Amniotic stem cell (primary cell): ENCODE measurements at places on chromosomes 12 and 14.

- no peak for DNase-seq
These were observed 8.0 kb upstream of the EIF5 start for GRCh38 chr14:103326078-103326477.

DNA sequence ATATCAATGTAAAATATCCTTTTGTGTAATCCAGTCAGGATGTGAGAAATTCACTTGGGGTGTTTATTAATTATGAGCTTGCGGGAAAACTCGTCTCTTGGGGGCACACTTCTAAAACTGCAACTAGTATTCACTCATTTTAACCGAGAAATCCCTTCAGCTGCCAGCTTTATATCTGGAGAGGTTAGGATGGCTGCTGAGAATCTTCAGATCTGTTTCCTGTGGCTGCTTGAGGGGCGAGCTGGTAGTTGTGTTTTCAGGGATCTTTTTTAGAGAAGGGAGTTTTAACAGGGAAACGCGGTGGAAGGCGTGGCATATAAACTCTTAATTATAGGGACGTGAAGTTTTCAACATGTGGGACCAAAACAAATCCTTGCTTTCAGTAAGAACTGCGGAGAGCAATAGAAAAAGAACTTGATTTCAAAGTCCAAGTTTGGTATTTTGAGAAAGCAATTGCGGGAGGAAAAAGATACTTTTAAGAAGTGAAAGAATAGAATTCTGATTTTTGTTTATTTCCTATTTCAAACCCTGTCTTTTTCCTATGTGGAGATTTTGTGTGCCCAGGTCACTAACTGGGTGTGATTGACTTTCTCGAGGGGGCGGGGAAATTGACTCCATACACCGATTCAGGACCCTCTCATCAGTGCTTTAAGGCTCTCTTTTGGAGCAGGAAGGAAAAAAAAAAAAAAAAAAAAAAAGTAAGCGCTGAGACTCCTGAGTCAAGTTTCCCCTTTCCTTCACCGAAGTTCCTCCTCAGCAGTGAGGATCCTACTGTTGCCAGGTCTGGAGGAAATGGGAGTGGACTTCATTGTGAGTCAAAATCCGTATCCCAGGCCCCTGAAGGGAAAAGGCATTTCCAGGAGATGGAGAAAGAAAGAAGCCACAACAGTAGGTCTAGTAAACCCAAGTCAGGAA, 1.1 kb downstream of the PPFIBP1 start:
- DNase-seq = peak; percentile 47

- no peak for DNase-seq
These were observed 181.6 kb downstream of the CALM1 start for GRCh38 chr14:90578283-90578985.

GRCh38 chr12:15563663-15564062, 225.5 kb downstream of the EPS8 start:
- no peak for DNase-seq

DNA sequence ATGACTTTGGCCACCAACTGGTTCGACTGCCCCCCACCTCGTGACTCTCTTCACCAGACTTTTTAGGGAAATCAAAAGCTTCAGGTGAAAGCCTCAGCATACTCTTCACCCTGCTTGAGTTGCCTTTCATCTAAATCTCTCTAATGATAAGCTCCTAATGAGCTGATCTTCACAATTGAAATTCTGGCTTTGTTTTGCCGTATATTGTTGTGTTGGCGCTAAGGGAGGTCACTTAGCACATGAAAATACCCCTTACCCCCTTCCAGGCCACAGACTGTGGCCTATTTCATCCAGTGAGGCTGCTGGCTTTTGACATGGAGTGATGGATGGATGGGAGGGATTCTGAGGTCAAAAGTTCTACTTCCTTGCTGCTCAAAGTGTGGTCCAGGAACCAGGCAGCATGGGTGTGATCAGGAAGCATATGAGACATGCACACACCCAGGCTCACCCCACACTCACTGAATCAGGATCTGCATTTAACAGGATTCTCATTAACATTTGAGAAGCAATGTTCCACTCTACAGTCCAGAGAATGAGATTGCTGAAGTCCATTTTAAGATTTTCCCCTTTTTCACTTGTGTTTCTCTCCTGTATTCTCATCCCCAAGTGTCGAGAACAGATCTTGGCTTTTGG, 131.4 kb downstream of the DACT1 start:
- DNase-seq = no peak

DNA sequence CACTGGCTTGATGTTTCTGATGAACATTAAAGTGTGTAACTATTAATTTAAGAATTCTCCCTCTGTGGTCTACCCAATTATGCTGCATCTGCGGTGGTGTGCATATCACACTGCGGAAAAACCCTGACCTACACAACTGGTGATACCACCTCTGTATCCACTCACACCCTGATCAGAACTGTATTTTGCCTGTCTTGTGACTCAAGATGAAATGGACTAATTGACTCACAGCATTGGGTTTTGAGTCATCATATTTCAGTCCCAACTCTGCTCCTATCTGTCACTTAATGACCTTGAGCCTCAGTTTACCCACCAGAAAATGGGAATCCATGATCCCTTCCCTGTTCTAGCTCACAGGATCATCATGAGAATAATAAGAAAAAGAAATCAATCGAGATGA, 65.6 kb downstream of the NUAK1 start:
- no peak for DNase-seq

- DNase-seq = peak; percentile 29
These were observed 21.6 kb upstream of the CACNA2D4 start for GRCh38 chr12:1939801-1940607.

DNA sequence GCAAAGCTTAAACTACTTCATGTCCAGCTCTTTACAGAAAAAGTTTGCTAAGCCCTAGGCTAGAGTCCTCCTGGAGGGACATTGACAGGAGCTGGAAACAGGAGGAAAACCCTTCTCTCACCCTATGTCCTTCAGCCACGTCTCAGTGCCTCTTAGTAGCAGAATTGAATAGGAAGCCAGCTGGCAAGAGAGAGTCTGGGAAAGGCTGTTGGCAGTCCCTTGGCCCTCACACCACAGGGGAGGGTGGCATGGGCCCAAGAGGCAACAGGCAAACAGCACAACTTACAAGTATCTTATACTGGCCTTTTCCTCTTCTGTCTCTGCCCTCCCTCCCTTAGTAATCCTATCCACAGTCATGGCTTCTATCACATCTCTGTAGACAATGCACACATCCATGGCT, 27.7 kb upstream of the DHRS2 start:
- DNase-seq = no peak

GRCh38 chr12:104749545-104749944, 208.5 kb downstream of the SLC41A2 start:
- DNase-seq = no peak

- no peak for DNase-seq
These were observed 871.6 kb upstream of the MDGA2 start for GRCh38 chr14:48546996-48547395.

DNA sequence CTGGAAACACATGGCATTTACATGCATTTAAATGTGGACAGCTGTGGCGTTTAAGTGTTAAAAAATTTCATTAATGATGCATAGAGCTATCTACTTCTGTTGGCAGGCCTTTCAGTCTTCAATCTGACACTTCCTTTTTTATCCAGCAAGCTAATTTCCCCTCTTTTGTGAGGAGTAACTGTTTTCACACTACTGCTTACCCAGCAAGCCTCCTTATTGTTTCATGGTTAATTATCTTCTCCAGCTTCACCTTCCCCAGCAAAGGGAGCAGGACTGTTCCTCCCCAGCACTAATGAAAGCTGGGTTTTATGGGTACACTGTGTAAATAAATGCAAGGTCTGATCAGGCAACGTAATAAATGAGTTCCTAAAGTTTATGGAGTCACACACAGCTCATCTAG, 129.4 kb upstream of the NPAS3 start:
- DNase-seq = no peak

GRCh38 chr14:94079891-94080620, 946 bp downstream of the DDX24 start:
- DNase-seq = peak; percentile 16

DNA sequence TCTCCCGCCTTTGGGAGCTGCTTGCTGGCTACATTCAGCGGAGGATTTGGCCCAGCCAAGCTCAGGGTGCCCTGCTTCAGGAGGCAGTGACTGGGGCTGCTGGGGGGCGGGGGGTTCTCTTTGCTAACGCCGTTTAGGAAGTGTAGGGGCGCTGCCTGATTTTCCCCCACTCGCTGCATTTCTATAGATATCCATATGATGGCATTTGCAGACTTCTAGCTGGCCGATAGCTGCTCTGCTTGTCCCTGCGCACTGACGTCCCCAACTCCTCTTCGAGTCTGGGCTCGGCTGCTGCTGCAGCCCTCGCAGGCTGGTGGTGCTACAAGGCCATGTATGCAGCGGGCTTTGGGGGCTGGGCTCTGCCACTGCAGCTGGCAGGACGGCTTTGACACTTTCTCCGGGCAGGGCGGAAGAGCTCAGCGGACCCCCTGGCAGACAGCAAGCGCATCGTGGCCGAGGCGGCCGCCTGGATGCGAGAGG, 3.1 kb downstream of the LRFN5 start:
- DNase-seq = peak; percentile 28

DNA sequence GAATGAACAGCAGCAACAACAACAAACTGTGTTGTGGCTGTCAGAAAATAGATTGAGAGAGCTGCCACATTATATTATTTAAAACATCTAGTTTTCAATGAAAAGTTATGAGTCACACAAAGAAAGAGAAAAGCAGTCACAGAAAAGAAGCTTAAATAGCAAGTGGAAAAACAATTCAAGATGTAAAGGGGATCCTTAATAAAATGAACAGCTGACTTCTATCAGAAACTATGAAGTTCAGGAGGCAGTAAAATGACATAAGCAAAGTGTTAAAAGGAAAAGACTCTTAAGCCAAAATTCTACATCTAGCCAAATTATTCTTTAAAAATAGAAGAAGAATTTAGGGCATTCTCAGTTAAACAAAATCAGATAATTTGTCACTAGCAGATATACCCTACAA, 5.6 kb downstream of the CLEC14A start:
- DNase-seq = no peak

GRCh38 chr12:52791271-52792184, 4.4 kb downstream of the KRT3 start:
- DNase-seq = no peak

DNA sequence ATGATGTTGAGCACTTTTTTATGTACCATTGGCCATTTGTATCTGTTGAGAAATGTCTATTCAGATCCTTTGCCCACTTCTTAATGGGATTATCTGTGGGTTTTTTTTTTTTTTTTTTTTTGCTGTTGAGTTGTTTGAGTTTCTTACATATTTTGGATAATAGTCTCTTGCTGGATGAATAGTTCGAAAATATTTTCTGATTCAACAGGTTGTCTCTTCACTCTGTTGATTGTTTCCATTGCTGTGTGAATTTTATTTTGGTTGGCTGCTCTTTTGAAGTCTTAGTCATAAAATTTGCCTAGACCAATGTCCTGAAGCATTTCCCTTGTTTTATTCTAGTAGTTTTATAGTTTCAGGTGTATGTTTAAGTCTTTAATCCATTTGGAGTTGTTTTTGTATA, 64.5 kb downstream of the CAND1 start:
- no peak for DNase-seq

- no peak for DNase-seq
These were observed 79.0 kb downstream of the PRIMA1 start for GRCh38 chr14:93709249-93709648.

- no peak for DNase-seq
These were observed 20.3 kb upstream of the EIF5 start for GRCh38 chr14:103313704-103314103.

DNA sequence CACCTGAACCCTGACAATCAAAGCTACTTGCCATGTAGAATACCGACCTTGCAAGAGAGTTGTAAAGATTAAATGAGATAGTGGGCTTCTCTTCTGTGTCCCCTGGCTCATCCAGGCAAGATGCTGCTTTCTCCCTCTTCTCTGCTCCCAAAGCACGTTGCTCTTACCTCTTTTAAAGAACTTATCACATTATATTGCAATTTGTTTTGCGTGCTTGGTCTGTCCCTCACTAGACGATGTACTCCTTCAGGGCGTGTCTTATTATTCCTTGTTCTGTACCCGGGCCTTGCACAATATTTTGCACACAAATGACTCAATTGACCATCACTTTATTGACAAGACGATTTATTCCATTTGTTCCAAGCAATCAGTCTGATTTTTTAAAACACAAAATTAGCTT, 3.3 kb downstream of the DCN start:
- DNase-seq = no peak

DNA sequence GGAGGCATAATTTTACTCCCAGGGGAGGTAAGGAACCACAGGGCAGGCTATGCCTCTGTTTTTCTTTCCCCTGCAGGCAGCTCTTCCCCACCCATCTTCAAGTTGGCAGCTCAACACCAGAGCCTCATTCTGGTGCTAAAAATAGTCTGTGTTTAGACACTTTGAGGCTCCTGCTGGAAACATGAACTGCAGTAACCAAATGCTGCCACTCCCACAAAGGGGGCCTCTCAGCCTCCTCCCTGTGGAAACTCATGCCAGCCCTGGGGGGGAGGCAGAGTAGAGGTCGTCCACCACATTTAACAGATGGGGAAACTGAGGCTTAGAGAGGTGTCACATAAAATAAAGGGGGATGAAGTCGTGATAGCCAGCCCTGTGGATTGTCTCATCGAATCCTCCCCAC, 61.4 kb downstream of the WSCD2 start:
- DNase-seq = no peak
